ENCODE measurements at places on chromosomes 2 and 18. TPM values are rescaled to one million over a fixed set of nuclear protein-coding genes. Genes with fewer than 3 reads are reported as not detected.

Gene TUBB6
- total RNA-seq, result 196 TPM

Gene AFF3
- 0.22 TPM for total RNA-seq

Gene EML6
- total RNA-seq, result 1.00 TPM

Gene NLRC4
- not detected for total RNA-seq

Gene INHBB
- total RNA-seq, result 17.6 TPM

Gene CTIF
- 15.5 TPM for total RNA-seq
